HepG2 (cell line): ENCODE measurements at places on chromosomes 1 and 21. TPM values are rescaled to one million over a fixed set of nuclear protein-coding genes. Genes with fewer than 3 reads are reported as not detected.

Gene KLHDC9
- polyA plus RNA-seq = 2.6 and 2.9 TPM in 2 replicates

Gene FAM163A
- not detected in 2 replicates for polyA plus RNA-seq

Gene ATP1A4
- polyA plus RNA-seq = not detected in 2 replicates

Gene DRAXIN
- polyA plus RNA-seq = not detected in 2 replicates

Gene USH2A
- under 0.01 TPM in 1 of 2 replicates, not detected in the other for polyA plus RNA-seq

Gene LIPI
- polyA plus RNA-seq = not detected in 2 replicates

Gene RRP15
- polyA plus RNA-seq = 1.6 and 2.1 TPM in 2 replicates

Gene IFNLR1
- polyA plus RNA-seq = 3.8 and 6.5 TPM in 2 replicates

Gene SFT2D2
- 8.5 and 10.0 TPM in 2 replicates for polyA plus RNA-seq

Gene PDPN
- polyA plus RNA-seq = not detected in 2 replicates

Gene MX1
- polyA plus RNA-seq = 2.6 and 4.1 TPM in 2 replicates

Gene RPS6KA1
- 19.6 and 22.1 TPM in 2 replicates for polyA plus RNA-seq

Gene MFAP2
- polyA plus RNA-seq = 1.4 and 2.1 TPM in 2 replicates

Gene TNFSF4
- 7.9 and 8.3 TPM in 2 replicates for polyA plus RNA-seq

Gene ARHGAP29
- polyA plus RNA-seq = 12.2 and 18.3 TPM in 2 replicates

Gene LAD1
- polyA plus RNA-seq = 10.8 and 16.3 TPM in 2 replicates

Gene FCMR
- polyA plus RNA-seq = 0.47 TPM in 1 of 2 replicates, not detected in the other

Gene SERTAD4
- polyA plus RNA-seq = not detected in 2 replicates

Gene AVPR1B
- polyA plus RNA-seq = 0.05 and 0.07 TPM in 2 replicates

Gene BTBD8
- 0.35 and 0.41 TPM in 2 replicates for polyA plus RNA-seq

Gene GRHL3
- not detected in 2 replicates for polyA plus RNA-seq

Gene GPA33
- not detected in 2 replicates for polyA plus RNA-seq

Gene PADI3
- polyA plus RNA-seq = not detected in 2 replicates

Gene PROK1
- 0.07 TPM in 1 of 2 replicates, not detected in the other for polyA plus RNA-seq

Gene MCOLN2
- polyA plus RNA-seq = not detected in 2 replicates

Gene MSTO1
- polyA plus RNA-seq = 19.1 and 25.5 TPM in 2 replicates

Gene TINAGL1
- polyA plus RNA-seq = 76.8 and 139 TPM in 2 replicates

Gene OR14K1
- not detected in 2 replicates for polyA plus RNA-seq

Gene SPRR2E
- not detected in 2 replicates for polyA plus RNA-seq

Gene ARHGEF11
- polyA plus RNA-seq = 16.5 and 22.1 TPM in 2 replicates

Gene SELE
- 0.08 and 0.09 TPM in 2 replicates for polyA plus RNA-seq

Gene WDR64
- not detected in 2 replicates for polyA plus RNA-seq

Gene LAX1
- not detected in 2 replicates for polyA plus RNA-seq

Gene SERINC2
- polyA plus RNA-seq = 126 and 165 TPM in 2 replicates

Gene DCST2
- polyA plus RNA-seq = 0.74 and 0.80 TPM in 2 replicates

Gene OR2T35
- not detected in 2 replicates for polyA plus RNA-seq

Gene TBX19
- polyA plus RNA-seq = 1.3 and 1.4 TPM in 2 replicates

Gene ANGPTL3
- polyA plus RNA-seq = 0.40 and 1.3 TPM in 2 replicates

Gene IVL
- polyA plus RNA-seq = not detected in 2 replicates

Gene SEC16B
- 4.6 and 6.9 TPM in 2 replicates for polyA plus RNA-seq

Gene RAB25
- polyA plus RNA-seq = 0.12 and 0.22 TPM in 2 replicates

Gene TRIM45
- polyA plus RNA-seq = 2.3 and 2.8 TPM in 2 replicates
